Airway epithelial cell (primary cell): ENCODE measurements at places on chromosomes 4 and X. TPM values are rescaled to one million over a fixed set of nuclear protein-coding genes. Genes with fewer than 3 reads are reported as not detected.

Gene ADAMTS3
- 0.09 and 0.42 TPM in 2 replicates for total RNA-seq

Gene PRKX
- 14.9 and 28.3 TPM in 2 replicates for total RNA-seq

Gene SLC10A6
- total RNA-seq: 1.2 and 3.0 TPM in 2 replicates

Gene GABRG1
- total RNA-seq: not detected in 2 replicates

Gene RAB33A
- 0.21 TPM in 1 of 2 replicates, not detected in the other for total RNA-seq

Gene USP51
- 0.09 and 0.42 TPM in 2 replicates for total RNA-seq

Gene ARMCX5
- total RNA-seq: 4.9 and 9.7 TPM in 2 replicates

Gene PRDM5
- total RNA-seq: 2.1 and 3.1 TPM in 2 replicates

Gene MAGEA8
- not detected in 2 replicates for total RNA-seq

Gene GYG2
- total RNA-seq: 0.05 and 0.07 TPM in 2 replicates

Gene CYSLTR1
- not detected in 2 replicates for total RNA-seq

Gene TMEM150C
- 0.42 and 0.65 TPM in 2 replicates for total RNA-seq
